Sigmoid colon (tissue), 7 donors: ENCODE measurements at places on chromosomes 12 and 14. TPM values are rescaled to one million over a fixed set of nuclear protein-coding genes. Genes with fewer than 3 reads are reported as not detected.

DNA sequence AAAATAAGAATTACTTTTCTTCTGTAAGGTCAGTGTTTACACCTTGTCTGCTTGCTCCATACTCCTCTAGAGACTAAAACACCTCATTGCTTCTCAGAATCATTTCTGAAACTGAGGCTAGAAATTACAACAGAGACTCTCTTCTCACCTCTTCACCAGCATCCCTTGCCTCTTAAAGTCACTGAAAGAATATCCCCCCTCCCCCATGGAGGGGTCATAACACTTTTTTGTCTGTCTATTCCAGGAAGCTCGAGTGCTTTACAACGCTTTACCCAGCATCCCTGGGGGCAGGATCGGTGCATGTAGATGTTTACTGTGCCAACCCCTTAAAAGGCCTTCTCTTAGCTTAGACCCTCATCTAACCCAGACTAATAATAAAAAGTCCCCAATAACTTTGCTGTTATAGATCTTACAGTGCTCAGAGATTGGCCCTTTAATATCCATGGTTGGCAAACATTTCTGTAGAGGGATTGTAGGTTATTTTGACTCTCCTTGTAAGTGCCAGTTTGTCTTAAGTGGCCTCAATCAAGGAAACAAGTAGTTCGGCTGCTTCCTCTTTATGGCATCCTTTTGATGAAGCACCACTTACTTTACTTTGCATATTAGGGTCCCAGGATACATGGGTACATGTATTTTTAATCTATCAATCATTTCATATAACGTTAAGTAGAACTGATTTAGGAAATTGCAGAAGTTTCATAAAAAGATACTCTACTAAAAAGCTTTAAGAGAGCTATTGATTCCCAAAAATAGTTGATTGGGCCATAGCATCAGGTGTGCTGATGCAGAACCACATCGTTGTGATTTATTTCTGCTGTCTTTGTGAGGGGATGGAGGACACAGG lies 29.3 kb downstream of the PRKCH start:
- H3K4me3 ChIP-seq = no peak overlapping the region
- no peaks in the 10 kb centered on the region for H3K4me1 ChIP-seq
- no peaks in the 10 kb centered on the region for H3K36me3 ChIP-seq
- H3K27ac ChIP-seq = no peak overlapping the region
- no peak for DNase-seq

DNA sequence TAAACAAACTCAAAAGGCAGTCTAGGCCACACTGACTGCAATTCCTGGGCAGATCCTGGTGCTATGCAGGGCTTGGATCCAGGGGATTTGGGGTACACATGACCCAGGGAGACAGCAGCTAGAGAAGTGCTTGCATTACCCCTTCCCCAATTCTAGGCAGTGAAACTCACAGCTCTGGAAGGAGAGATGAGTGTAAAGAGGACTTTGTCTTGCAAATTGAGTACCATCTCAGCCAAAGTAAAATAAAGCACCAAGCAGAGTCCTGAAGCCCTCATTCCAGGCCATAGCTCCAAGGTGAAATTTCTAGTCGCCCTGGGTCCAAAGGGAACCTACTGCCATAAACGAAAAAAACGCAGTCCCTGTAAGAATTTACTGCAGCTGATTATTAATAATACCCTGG lies 644.9 kb upstream of the FLRT2 start:
- no peak overlapping the region for H3K4me3 ChIP-seq
- H3K27me3 ChIP-seq = no peaks in the 10 kb centered on the region
- H3K4me1 ChIP-seq = no peaks in the 10 kb centered on the region
- DNase-seq = no peak
- no peak overlapping the region for H3K27ac ChIP-seq
- no peaks in the 10 kb centered on the region for H3K36me3 ChIP-seq

DNA sequence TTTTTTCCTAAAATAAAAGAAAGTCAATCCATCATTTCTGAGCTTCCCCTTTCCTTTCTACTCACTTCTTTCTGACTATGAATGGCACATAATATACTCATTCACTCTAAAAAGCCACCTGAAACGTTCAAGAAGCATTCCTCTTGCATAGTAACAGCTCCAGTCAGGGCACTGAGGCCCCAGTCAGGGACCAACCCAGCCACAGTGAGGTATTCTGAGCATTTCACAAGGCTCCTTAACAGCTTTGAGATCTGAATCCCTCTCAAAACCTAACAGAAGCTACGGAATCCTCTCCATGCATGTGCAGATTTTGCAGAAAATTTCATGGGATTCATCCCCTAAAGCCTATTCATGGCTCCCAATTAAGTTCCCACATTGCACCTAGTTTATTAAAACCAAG lies 23.2 kb downstream of the NT5DC3 start:
- H3K27ac ChIP-seq = peak overlapping the region; percentile 96
- DNase-seq = no peak
- no peak overlapping the region for H3K4me3 ChIP-seq
- H3K27me3 ChIP-seq = no peaks in the 10 kb centered on the region
- no peaks in the 10 kb centered on the region for H3K4me1 ChIP-seq
- H3K36me3 ChIP-seq = peaks cover 19% of the 10 kb centered on the region

DNA sequence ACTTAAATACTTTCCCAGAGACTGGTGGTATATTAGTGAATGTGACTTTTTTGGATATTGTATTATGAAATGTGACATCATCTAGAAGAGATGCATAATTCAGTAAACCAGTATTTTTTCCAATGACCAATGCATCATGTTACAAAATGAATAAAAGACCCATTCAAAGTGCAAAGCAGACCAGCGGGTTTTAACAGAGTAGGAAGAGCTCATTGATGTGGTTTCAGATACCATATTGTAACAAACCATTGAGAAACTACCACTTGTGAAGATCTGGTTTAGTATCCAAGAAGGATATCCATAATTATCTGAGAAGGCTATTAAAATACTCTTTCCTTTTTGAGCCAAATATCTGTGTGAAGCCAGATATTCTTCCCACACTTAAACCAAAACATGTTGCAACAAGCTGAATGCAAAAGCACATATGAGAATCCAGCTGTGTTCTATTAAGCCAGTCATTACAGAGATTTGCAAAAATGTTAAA lies 47.7 kb downstream of the MVK start:
- H3K27me3 ChIP-seq = peaks cover 5% of the 10 kb centered on the region
- H3K4me3 ChIP-seq = no peak overlapping the region
- no peak overlapping the region for H3K27ac ChIP-seq
- H3K4me1 ChIP-seq = no peaks in the 10 kb centered on the region
- H3K36me3 ChIP-seq = no peaks in the 10 kb centered on the region
- no peak for DNase-seq

GRCh38 chr14:51211149-51211548 lies 28.9 kb upstream of the TMX1 start:
- H3K4me1 ChIP-seq = no peaks in the 10 kb centered on the region
- no peaks in the 10 kb centered on the region for H3K36me3 ChIP-seq
- H3K27me3 ChIP-seq = no peaks in the 10 kb centered on the region
- H3K4me3 ChIP-seq = no peak overlapping the region

- H3K36me3 ChIP-seq = no peaks in the 10 kb centered on the region
- peak overlapping the region; percentile 25 for H3K27ac ChIP-seq
- no peaks in the 10 kb centered on the region for H3K27me3 ChIP-seq
- no peak for DNase-seq
These were observed 182.0 kb downstream of the ITPR2 start for GRCh38 chr12:26651036-26651435.

- peaks cover 62% of the 10 kb centered on the region for H3K4me1 ChIP-seq
- DNase-seq = peak; percentile 67
- H3K27ac ChIP-seq = peak overlapping the region; percentile 55
- H3K4me3 ChIP-seq = no peak overlapping the region
- no peaks in the 10 kb centered on the region for H3K36me3 ChIP-seq
These were observed 40.3 kb downstream of the EVL start for GRCh38 chr14:100105357-100106169.

Gene MDM1
- 113 TPM for total RNA-seq

Gene CTSG
- 0.99 TPM for total RNA-seq
